ENCODE measurements at places on chromosomes 6 and 20.

DNA sequence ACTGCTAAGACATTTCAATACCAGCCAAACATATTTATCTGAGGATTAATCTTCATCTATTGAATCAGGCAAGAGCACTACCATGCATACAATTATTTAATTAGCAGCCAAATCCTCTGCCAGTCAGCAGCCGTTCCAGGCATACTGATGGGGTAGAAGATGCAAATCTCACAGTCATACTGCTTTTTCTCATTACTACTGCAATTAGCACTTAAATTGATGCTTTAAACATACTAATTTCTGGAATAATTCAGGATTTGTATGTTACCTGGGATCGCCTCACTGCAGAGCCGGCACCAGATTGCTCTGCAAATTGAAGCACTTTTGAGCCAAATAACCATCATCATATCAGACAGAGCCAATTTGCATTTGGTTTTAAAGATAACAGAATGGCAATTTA lies 49.9 kb upstream of the SIM1 start:
- no peak for DNase-seq

DNA sequence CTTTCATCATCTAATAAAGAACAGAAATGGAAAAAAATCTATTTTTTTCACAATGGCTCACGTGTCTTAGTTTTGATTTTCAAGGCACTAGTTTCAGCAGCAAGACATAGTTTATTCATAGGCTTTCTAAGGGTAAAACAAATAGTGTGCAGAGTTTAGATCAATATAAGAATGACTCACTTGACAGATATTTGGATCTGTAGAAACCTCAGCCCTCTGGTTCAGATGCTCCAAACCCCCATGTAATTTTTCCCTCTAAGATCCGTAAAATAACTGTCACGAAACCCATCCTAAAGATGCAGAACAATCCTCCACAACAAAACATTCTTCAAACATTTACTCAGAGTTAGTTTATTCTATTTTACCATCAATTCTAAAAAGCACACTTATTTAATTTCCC lies 43.4 kb downstream of the IYD start:
- DNase-seq = no peak

DNA sequence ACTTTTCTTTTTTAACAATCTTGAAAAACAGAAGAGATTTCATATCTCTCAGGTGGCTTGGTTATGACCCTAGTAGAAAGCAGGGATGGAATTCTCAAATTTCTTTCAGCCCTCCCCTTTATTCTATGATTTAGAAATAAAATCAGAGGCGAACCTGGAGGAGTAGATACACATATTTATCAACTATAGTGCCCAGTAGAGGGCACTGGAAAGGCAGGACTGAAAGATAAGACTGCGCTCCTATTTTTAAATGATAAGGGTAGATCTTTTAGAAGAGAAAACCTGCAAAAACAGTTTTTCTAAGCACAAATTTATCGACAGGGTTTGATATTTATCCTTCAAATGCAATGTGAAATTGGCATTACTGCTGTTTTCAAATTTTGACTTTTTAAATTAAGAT lies 1296.6 kb downstream of the EPHA7 start:
- DNase-seq = no peak

- no peak for DNase-seq
Observed at GRCh38 chr20:12936020-12936419, 72.8 kb upstream of the SPTLC3 start.

- no peak for DNase-seq
Observed at GRCh38 chr6:160750276-160750689, 48.2 kb downstream of the PLG start.

- no peak for DNase-seq
Observed at GRCh38 chr20:52529826-52530225, 338.2 kb upstream of the ZFP64 start.

- DNase-seq = no peak
Observed at GRCh38 chr6:79413562-79414002, 123.6 kb downstream of the LCA5 start.

DNA sequence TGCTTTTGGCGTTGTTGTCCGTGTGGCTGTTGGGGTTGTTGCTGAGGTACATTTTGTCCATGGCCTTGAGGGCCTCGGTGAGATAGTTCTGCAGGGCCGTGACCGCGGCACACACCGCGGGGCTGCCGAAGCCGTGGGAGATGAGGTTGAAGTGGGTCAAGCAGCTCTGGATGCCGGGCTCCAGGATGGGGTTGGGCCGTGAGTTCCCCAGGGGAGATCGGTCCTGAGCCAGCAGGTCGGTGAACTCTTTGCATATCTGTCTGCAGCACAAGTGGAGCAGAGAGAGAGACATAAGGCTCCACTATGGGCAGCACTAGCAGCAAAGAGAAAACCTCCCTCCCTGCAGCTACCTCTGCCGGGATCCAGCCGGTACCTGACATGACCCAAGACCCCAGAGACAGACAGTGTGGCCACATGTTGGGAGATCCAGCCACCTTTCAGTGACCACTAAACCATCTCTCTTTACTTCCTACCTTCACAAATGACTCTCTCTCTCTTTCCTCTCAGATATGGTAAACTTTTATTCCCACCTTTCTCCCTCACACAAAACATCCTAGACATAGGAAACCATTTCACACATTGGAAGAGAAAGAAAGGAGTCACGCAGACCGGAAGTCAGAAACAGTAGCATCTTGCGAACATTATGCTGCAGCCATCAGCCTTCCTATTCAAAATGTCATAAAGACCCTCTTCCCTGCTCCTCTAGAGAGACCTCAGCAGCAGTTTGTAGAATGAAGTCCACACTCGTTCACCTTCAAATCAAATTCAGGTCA lies 16.2 kb downstream of the TFAP2A start:
- no peak for DNase-seq

GRCh38 chr20:20303742-20304141 lies 64.2 kb upstream of the INSM1 start:
- DNase-seq = no peak

- DNase-seq = no peak
Observed at GRCh38 chr6:72824833-72825232, 203.0 kb downstream of the KCNQ5 start.

- DNase-seq = no peak
Observed at GRCh38 chr6:165389534-165389933, 80.1 kb upstream of the C6orf118 start.

- DNase-seq = no peak
Observed at GRCh38 chr6:45619994-45620471, 242.3 kb upstream of the SUPT3H start.

DNA sequence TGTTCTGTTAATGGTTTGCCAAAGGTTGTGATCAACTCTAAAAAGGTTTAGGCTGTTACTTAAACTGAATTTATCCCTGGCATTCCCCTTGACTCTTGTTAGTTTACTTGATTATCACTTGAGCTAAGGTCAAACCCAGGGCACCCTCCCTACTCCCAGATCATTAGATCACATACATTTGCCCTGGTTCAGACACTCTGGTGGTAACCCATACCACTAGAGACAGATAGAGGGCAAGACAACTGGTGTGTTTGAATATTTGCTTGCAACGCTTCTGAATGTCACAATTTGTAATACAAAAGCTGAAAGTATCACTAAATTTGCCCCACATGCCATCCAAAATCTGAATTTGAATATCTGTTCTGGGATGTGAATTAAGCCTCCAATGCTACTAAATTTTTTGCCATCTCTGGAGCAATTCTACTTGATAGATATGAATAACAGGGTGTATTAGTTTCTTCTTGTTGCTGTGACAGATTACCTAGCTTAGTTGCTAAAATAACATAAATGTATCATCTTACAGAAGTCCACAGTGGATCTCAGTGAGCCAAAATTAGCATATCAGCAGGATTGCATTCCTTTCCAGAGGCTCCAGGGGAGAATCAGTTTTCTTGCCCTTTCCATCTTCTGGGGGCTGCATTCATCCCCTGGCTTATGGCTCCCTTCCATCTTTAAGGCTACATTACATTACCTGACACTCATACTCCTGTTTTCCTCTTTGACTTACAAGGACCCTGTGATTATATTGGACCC lies 45.4 kb downstream of the FIG4 start:
- DNase-seq = no peak

DNA sequence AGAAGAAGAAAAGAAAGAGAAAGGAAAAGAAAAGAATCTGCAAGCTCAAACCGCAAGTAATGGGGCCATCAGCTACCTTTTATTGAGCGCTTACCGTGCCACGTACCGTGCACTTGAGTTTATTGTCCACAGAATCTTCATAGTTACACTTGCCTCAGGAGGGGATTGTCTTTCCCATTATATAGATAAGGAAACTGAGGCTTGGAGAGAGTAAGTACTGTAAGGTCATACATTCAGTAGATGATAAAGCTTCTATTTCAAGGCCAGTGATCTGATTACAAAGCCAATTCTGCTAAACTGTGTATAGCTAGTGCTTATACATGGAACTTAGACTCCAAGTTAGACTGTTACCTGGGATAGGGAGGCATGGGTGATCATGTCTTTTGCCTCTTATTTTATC lies 110.4 kb upstream of the IYD start:
- no peak for DNase-seq

DNA sequence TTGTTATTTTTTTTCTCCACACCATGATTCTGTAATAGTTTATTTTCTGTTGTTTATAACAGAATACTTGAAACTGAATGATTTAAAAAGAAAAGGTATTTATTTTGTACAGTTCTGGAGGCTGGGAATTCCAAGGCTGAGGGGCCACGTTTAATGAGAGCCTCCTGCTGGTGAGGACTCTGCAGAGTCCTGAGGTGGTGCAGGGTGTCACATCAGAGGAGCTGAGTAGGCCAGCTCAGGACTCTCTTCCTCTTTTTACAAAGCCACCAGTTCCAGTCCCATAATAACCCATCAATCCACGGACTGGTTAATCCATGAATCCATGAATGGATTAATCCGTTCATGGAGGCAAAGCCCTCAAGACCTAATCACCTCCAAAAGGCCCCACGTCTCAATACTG lies 71.6 kb downstream of the TFAP2A start:
- DNase-seq = no peak

DNA sequence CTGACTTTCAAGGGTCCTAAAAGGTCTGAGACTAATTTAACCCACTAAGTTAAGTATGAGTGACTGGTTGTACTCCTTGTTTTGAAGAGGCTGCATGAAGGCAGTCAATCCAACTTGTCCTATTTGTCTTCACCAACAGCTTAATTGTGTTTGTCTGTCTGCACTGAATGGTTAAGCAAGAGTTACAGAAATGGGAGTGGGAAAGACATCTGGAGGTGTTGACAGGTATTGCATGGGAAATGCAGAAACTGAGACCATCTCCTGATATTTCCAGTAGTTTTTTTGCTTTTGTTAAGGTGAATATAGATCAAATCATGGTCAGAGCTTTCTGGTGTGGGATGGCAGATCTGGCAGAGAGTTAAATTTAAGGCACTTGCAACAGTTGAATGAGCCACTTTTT lies 6.5 kb downstream of the FUT9 start:
- no peak for DNase-seq

- no peak for DNase-seq
Observed at GRCh38 chr6:51167468-51167867, 348.8 kb downstream of the TFAP2B start.

GRCh38 chr6:155701342-155701741 lies 245.7 kb upstream of the NOX3 start:
- DNase-seq = no peak

DNA sequence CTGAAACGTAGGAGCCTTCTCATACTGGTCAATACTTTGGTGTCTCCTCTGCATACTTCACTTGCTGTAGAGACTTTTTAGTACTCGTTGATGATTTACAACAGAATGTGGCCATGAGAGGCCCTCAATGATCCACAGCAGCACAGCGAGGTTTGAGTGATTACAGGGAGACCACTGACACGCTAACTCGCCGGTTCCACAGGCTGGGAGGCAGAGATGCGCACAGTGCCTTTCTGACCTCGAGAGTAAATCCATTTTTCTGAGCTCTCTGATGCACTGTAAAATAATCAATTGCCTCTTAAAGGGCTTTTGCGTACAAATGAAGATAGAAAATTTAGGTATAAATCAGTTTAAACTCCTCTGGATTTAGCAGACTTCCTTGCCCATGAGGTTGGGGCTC lies 56.2 kb upstream of the TBC1D7 start:
- DNase-seq = no peak

- no peak for DNase-seq
Observed at GRCh38 chr6:150323205-150323604, 45.6 kb upstream of the IYD start.

DNA sequence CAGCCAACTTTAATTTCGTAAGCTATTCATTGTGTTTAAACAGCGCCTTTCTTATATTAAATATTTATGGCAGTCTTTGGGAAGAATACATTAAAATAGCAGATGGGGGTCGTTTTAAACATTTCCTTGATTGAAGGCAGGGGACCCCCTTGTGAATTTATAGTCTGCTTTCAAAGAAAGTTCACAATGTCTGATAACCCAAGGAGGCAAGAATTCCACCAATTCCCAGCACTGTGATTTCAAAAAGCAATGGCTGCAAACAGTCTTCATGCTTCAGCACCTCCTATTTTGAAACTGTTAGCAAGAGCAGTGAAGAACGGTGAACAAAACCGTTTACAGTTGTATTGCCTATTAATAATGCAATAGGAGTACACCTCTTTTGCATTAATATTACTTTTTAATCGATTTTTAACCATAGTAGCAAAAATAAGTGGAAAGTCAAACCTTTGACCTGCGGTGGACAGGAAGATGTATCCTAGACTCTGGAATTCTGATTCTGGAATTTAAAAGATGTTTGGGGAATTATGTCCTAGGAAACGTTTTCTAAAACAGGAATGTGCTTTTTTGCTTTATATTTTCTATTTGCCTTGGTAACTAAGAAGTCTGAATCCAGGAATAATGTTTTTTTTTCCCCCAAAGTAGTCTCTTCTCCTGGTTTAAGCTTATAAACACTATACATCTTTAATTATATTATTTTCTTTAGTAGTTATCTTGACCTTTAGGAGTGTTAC lies 393.0 kb downstream of the CDKAL1 start:
- DNase-seq = no peak

DNA sequence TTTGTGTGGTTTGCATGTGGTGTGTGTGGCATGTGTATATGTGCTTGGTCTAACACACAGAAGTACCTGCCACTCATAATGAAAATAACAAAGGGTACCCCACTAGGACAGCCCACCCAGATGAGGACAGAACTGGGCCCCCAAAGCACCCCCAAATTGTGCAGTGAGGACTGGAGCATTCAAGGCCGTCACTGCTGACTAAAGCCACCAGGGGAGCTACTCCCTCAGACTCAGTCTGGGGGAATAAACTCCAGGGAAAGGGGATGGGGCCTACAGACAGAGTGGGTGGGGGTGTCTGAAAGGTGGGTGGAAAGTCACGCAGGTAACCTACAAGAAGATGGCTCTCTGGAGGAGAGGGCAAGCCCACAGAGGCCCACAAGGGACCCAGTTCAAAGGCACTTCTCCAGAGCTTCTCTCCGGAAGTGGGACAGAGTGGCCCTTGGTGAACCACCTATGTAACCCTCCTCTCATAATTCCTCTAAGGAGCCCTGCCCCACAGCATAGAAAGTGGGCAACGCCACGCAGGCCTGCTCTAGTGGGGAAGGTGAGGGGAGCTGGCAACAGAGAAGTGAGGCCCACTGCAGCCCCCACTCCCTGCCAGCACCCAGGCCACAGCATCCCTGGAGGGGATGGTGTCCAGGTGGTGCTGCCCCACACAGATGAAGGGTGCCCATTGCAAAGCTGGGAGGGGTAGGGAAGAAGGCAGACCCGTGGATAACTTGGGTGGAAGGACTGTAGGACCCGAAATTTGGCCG lies 122.8 kb upstream of the MAFB start:
- DNase-seq = no peak

GRCh38 chr6:3516092-3516491 lies 59.2 kb upstream of the SLC22A23 start:
- DNase-seq = no peak

GRCh38 chr20:5268449-5268848 lies 48.3 kb downstream of the PROKR2 start:
- no peak for DNase-seq
